Thoracic aorta (tissue), 2 donors: ENCODE measurements at places on chromosomes 3 and 15. TPM values are rescaled to one million over a fixed set of nuclear protein-coding genes. Genes with fewer than 3 reads are reported as not detected.

ALPK3 gene
- 56.9 TPM for total RNA-seq

DNA sequence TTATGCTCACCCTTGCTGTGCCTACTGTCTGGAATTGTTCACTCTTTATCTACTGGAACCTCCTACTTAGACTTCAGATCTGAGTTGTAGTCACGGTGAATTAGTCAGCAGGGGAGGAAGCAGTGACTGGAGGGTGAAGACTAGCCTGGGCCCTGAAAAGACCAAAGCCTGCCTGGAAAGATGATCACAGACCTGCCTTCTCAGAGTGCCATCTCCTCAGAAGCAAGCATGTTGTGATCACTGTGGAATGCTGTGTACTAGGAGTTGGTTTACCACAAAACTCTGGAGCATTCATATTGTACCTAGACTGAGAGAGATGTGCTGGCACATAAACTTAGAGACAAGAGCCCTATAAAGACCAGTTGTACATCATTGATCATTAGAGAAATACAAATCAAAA is 100.7 kb upstream of the SCN10A start:
- H3K27me3 ChIP-seq, result no peaks in the 10 kb centered on the region
- DNase-seq, result no peak
- no peak overlapping the region for H3K4me3 ChIP-seq
- no peak overlapping the region for H3K27ac ChIP-seq
- H3K4me1 ChIP-seq, result no peaks in the 10 kb centered on the region
- no peaks in the 10 kb centered on the region for H3K36me3 ChIP-seq

GRCh38 chr15:73153024-73153423 is 100.8 kb downstream of the NEO1 start:
- H3K4me1 ChIP-seq, result no peaks in the 10 kb centered on the region
- no peak overlapping the region for H3K4me3 ChIP-seq
- DNase-seq, result no peak
- H3K27ac ChIP-seq, result no peak overlapping the region

BCHE gene
- 0.41 TPM for total RNA-seq

ECT2 gene
- total RNA-seq, result 14.0 TPM

DNA sequence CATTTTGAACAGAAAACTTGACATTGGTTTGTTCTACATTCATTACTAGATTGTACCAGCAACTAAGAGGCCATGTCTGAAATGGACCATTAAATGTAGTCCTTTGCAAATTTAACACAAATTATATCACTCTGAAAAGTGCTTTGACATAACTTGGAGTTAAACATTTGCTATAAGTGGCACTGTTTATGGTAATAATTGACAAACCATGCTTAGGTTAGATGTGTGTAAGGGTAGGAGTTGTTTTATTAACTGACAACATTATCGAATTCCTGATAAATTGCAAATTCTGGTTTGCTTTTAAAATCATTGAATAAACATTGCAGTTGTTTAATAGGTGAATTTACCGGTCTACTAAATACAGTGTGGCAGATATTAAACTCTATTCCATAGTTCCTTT is 6.1 kb upstream of the TMEM207 start:
- H3K27me3 ChIP-seq, result no peaks in the 10 kb centered on the region
- no peaks in the 10 kb centered on the region for H3K36me3 ChIP-seq
- DNase-seq, result no peak
- H3K4me3 ChIP-seq, result no peak overlapping the region

- peaks cover 4% of the 10 kb centered on the region for H3K4me1 ChIP-seq
- H3K36me3 ChIP-seq, result no peaks in the 10 kb centered on the region
- no peak for DNase-seq
- H3K27me3 ChIP-seq, result no peaks in the 10 kb centered on the region
These were observed 152.6 kb downstream of the ZNF621 start for GRCh38 chr3:40677321-40677720.
